ENCODE measurements at places on chromosomes 12 and 14.

DNA sequence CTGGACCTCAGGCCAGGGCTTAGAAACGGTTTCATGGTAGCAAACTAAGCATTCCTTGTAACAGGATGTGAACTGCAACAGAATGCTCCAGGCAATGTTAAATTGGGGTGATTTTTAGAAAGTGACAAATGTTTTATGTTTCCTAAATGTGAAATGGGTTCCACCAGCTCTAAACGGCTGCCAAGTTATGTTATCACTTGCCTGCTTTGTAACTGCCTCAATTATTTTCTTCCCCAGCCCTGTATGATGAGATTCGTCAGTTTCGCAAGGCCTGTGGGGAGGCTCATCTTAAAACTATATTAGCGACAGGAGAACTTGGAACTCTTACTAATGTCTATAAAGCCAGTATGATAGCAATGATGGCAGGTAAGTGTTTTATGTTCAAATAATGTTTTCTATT, 70.9 kb downstream of the DERA start:
- no peak for DNase-seq

- DNase-seq, result peak; percentile 59
Measured at GRCh38 chr12:30795410-30796312, 40.9 kb upstream of the CAPRIN2 start.

DNA sequence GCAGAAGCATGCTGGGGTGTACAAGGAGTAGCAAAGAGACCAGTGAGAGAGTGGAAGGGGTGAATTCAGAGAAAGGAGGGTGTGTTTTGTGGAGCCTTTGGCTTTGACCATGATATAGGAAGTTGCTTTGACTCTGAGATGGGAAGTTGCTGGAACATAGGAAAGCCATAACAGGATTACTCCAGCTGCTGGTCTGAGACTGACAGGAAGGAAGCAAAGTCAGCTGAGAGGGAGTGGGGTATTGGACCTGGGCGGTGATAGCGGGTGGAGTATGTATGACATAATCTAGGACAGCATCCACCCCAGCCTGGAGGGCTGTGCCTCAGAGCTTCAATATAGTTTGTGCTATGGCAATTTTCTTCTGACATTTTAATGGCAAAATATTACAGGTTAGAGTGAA, 324.4 kb downstream of the PDZRN4 start:
- no peak for DNase-seq

- no peak for DNase-seq
Measured at GRCh38 chr12:24425601-24425970, 476.1 kb upstream of the SOX5 start.

GRCh38 chr14:67461341-67461985, 27.1 kb downstream of the TMEM229B start:
- no peak for DNase-seq

DNA sequence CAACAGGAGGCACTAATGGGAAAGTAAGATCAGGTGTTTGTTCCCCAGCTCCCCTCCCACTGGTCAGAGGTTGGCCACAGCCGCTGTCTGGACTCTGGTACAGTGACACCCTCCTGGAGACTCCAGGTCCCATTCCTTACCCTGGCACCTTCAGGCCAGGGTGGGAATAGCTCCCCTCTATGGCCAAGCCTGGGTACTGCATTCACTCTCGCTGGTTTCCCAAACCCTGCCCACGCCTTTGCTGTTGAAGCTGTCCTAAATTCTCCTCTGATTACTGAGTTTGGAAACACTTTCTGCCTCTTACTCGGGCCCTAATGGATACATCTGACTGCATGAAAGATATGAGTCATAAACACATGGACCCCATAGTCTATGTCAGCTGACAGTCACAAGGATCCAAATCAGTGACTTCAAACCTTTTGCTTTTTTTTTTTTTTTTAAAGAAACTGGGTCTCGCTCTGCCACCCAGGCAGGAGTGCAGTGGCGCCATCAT, 17.9 kb downstream of the HRK start:
- no peak for DNase-seq

DNA sequence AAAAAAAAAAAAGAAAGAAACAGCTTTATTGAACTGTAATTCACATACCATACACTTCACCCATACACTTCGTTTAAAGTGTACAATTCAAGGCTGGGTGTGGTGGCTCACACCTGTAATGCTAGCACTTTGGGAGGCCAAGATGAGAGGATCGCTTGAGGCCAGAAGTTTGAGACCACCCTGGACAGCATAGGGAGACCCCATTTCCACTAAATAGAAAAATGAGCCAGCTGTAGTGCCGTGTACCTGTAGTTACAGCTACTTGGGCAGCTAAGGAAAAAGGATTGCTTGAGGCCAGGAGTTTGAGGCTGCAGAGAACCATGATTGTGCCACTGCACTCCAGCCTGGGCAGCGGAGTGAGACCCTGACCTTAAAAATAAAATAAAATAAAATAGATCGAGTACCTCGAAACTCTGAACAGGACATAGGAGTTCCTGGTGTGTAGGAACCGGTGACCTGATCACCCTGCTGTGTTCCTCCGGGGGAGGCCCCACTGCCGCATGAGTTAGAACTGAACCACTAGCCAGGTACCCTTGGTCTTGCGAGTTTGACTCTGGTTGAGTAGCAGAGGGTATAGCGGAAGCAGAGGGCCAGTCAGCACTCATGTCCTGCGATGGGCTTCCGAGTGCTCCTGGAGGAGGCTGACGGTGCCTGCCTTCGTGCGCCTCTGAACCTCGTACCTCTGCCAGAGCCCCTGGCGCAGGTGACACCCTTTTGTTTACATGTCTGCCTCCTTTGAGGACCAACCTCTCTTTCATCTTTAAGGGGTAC, 80.0 kb downstream of the B4GALNT3 start:
- no peak for DNase-seq

DNA sequence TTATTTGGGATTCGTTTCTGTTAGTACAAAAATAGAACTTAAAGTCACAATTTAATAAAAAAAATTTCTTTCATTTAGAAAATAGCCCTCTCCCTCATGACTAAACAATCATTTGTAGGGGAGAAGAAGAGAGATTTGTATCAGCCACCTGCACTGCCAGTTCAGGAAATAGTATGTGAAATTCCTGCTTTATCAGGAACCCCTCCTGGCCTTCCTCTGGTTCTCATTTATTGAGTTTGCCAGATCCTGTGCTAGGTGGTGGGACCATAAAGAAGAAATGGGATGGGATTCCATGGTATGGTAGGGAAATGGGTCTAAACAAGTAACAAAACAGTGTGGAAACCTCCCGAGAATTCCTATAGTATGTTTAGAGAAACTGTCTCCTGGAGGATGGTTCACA, 30.0 kb downstream of the RASSF8 start:
- DNase-seq, result no peak

DNA sequence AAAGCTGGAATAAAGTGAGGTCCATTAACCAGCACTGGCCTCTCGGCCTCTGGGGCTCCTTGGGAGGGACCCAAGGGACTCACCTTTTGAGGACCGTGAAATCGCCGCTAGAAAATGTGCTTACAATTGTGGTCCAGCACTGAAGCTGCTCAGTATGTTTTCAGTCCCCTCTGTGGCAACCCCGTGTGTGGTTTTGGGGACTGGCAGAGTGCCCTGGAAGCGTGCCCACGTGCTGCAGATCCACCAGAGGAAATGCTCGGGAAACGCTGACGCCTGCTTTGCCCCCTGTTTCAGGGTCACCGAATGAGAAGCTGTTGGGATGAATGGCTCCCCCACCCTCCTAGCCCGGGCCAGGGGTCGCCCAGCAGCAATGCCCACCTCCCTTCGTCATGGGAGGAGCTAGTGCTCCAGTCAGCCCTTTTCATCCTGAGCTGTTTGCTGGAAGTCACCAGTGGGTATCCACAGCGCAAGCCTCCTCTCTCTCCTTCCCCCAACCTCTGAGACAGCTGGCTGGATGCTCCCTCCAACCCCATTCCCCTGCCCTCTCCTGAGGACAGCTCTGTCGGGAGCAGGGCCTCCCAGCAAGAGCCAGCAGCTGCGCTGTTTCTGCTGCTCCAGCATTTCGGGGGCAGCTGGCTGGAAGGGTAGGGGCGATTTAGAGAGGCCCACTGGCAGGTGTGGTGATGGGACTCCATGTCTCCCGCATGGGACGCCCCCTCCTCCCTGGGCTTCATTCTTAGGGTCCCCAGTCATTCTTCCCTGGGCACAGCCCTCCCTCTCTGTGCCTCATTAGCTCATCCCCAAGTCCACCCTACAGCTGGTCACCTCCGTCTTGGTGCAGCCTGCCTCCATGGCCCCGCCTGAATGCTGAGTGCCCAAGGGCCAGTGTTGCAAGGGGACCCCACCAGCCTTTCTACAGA, 33.2 kb upstream of the PPP1R13B start:
- no peak for DNase-seq

DNA sequence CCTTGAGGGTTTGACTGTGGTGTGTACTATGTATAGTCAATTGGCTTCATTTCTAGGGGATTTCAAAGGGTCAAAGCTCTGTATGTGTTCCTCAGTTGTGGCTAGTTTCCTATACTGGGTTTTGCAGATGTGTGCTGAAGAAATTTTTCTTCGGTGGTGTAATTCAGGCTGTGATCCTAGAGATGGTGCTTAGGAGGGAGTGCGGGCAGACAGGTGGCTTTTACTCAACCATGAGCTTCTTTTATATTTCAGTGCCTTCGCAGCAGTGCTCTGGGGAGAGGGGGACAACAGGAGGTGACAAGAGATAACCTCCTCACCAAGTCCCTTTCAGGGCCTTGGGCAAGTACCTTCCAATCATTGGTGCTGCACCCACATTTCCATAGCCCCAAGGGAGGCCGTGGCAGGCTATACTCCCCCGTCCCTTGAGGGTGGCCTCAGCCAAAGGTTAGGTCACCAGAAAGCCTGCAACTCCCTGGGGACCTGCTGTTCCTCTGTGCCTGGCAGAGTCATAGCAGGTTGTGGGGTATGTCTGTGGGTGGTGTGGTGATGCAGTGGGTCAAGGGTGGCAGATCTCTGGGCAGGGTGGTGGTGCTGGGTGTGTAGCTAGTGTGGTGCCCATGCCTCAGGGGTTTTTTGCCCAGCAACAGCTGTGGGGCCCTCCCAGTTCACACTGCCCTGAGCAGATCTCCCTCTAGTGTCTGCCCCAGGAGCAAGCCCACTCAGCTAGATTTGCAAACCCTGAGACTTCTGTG, 37.0 kb upstream of the TMX1 start:
- DNase-seq, result no peak

DNA sequence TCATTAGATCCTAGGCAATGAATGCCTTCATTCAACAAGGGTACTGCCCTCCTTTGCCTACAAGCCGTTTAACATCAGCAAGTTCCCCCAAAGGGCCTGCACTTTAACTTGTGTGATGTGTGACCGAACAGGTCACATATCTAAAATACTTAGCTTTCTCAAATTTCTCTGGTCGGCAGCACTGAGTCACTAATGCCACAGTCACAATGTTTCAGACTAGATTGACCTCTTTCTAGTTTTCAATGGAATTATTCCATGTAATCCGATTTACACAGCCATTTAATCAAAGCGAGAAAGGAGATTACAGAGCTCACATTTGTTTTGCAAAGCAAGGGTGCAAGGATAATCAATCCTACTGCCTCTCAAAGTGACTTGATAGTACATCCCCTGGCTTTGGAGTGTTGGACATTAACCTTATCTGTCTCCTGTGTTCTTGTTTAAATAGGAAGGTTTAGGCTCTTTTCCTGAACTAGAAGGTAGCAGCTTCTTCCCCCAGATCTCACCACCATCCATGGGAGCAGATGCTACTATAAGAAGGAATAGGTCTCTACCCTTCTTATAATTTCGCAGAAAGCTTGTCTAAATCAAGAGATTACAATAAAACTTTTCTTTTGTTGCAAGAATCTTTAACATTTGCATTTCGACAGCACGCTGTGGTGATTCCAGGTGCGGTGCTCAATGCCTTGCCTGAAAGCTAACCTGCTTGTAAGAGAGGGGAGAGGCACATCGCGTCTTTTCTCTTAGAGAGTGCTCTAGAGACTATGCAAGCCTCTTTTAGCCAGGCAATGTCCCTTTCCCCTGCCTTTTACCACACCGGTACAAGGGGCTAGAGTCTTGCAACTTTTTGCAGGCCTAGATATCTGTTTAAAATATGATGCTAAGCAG, 1.8 kb downstream of the KITLG start:
- no peak for DNase-seq

GRCh38 chr12:93408813-93409212, 31.1 kb downstream of the NUDT4 start:
- DNase-seq, result no peak

GRCh38 chr12:64801381-64801780, 23.1 kb upstream of the TBC1D30 start:
- no peak for DNase-seq

DNA sequence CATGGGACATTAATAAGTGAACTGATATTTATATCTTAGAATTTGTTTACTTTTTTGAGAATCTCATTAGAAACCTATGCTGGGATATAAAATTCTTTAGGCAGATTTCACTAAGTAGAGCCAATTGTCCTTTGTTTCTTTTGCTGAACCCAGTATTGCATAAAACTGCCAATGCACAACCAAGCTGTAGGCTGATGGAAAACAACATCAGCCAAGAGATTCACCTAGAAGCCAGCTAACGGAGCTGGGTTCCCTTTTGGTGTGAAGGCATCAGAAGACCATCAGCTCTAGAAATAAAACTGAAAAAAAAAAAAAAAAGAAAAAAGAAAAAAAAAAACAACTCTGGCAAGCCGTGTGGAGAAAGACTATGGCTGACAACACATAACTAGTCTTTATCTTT, 328.2 kb upstream of the PDE3A start:
- no peak for DNase-seq

GRCh38 chr12:68481181-68481941, 129.3 kb upstream of the RAP1B start:
- DNase-seq, result no peak

DNA sequence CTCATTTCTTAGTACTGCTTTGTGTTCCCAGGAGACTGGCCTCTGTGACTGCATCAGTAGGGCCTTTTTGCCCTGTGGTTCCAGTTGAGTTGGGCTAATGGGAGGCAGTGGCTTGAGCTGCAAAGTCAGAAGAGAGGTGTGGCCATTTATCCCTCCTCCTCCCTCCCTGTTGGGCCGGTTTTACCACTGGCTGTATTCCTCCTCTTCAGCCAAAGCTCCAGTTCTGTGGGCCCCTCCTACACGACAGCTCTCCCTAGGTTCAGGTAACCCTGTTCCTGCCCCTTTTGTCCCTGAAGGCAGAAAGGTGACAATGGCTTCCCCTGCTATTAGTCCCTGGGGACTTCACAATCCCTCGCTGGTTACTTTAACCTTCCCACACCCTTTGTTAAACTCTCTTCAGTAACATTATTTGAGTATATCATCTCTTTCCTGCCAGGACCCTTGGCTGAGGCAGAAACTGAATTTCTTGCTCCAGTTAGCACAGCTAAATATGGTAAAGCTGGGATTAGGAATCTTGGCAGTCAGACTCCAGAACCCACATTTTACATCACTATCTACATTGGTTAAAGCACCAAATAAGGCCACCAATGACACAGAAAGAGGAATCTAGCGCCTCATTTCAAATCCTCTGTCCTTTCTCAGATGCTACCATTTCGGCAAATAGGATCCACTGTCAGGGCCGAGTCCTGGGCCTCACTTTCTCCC, 121.9 kb upstream of the SLC35F4 start:
- no peak for DNase-seq

DNA sequence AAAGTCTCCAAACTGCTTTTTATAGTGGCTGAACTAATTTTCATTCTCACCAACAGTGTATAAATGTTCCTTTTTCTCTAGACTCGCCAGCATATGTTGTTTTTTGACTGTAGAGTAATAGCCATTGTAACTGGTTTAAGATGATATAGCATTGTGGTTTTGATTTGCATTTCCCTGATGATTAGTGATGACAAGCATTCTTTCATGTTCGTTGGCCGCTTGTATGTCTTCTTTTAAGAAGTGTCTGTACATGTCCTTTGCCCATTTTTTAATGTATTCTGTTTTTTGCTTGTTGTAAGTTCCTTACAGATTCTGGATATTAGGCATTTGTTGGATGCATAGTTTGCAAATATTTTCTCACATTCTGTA, 404.9 kb downstream of the FLRT2 start:
- no peak for DNase-seq

All from activated CD4-positive, CD25-positive, alpha-beta regulatory T cell treated with anti-CD3 and anti-CD28 coated beads, Interleukin-2, amount 50 U/mL, for 72 hours (primary cell).